Nucleus accumbens (tissue), 56 donors: ENCODE measurements at places on chromosomes 2 and 18.
A peak's percentile ranks its signal among the peaks of the same experiment; 100 is the strongest.

- peak; percentile 9 for DNase-seq
These were observed at the start of gene GPR75 for GRCh38 chr2:53859206-53860181. GPR75 (minus strand) TSS chr2:53859967; CDS start chr2:53854756, 5,211 bp downstream.

DNA sequence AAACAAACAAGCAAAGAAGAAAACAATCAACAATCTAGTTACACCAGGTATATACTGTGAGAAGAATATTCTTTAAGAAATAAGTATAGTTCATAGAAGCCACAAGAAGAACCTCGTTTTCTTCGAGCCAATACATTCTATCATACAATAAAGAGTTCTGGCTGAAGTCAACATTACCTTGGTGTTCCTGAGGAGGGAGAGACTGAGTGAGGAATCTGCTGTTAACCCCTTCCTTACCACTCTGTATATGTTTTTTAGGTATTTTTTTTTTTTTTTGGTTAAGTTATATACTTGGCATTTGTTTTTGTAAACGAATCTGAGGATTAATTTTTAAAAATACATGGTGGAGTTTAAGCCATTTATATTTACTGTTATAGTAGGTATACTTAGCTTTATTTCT, 412.5 kb downstream of the NUP35 start:
- no peak for DNase-seq

DNA sequence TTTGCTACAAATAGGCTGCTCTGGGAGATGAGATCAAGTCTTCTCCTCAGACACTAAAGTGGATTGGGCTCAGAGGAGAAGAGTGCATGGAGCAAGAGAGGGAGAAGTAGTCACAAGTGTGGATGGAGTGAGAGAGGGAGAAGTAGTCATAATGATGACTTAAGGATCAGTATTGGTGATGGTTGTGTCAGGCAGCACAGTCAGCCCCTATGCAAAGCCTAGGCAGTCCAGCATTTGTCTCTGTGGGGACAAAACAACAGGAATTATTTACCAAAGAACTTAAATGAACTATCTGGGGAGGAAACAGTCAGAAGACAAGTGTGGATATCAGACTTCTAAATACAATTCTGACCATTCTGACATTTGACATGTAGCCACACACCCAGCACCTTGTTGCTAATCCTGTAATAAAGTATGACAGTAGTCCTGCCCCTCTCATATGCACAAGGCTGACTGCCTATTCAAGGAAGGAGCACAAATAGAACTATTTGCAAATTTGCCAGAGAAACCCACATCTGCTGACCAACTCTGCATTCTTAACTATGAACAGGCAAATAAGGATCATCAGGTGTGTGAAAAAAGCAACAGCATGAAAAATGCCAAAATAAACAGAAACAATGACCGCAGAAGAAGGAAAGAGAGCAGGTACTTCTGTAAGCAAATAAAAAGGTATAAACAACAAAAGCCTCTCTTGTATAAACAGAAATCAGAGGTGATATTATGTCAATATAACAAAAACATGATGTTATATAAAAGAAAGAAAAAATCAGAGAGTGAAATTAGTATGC, 1597.9 kb upstream of the ACVR2A start:
- no peak for DNase-seq

DNA sequence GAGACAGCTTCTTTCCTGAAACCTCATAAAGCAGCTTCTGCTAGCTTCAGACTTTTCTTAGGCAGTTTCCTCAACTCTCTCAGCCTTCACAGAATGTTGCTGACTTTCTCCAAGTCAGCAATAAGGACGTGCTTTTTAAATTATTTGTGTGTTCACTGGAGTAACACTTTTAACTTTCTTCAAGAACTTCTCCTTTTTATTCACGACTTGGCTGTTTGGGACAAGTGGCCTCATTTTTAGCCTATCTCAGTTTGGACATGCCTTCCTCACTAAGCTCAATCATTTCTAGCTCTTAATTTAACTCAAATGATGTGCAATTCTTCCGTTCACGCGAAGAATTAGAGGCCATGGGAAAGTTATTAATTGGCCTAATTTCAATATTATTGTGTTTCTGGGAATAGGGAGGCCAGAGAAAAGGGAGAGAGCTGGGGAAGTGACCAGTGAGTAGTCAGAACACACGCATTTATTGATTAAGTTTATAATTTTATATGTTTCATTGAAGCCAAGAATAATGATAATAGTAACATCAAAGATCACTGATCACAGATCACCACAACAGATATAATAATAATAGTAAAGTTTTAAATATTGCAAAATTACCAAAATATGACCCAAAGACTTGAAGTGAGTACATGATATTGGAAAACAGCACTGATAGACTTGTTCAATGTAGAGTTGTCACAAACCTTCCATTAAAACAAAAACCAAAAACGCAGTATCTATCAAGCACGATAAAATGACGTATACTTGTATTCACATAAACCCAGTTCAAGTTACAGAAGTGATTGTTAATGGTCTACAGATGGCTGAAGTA, 4.8 kb downstream of the REG1A start:
- DNase-seq: no peak
